ENCODE measurements at places on chromosomes 5 and 9.

DNA sequence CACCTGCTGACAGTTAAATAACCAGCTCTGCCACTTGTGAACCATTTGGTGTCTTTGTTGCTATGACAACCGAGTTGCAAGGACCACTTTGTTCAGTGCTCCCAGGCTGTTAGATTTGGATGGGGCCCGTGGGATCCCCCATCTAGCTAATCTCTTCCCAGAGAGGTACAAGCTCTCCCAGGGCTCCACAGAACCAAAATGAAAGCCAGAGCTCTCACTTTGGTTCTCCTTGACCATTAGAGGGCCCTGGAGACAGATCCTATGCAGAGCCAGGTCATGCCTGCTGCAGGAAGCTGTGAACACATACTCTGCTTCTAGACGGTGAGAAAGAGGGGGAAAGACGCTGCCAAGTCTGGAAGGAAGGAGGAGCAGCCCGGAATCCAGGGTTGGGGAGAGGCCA lies 224.6 kb downstream of the GABBR2 start:
- DNase-seq = no peak

- no peak for DNase-seq
Measured at GRCh38 chr5:110977915-110978314, 93.6 kb upstream of the TSLP start.

- DNase-seq = no peak
Measured at GRCh38 chr5:170538096-170538465, 34.3 kb downstream of the KCNIP1 start.

DNA sequence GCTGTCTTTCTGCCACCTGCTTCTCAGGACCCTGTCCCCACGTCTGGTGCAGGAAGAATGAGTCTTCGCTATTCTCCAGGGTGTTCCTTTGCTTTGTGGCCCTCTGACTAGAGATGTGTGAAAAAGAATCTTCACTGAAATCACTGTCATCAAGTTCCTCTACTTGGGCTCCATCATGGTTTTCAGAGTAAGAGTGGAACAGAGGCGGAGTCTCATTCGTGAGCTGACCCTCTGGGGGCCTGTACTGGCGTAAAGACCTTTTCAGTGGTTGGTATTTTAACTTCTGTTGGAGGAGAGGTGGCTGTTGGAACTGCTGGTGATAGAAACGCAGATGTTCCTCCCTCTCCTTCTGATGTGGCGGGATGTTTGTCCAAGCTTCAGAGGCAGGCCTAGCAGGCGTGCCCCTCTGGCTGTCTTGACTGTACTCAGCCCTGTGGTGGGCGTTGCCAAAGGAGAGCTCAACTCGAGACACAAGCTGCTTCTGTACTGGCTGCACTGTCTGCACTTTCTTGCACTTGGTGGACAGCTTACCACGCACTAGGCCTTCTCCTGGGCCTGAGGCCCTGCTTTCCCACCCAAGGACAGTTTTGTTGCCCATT lies 72.0 kb downstream of the KIF24 start:
- DNase-seq = no peak

GRCh38 chr5:180815293-180815917 lies 12.8 kb upstream of the MGAT1 start:
- DNase-seq = no peak

- DNase-seq = no peak
Measured at GRCh38 chr5:65512170-65512937, 30.6 kb upstream of the ADAMTS6 start.

DNA sequence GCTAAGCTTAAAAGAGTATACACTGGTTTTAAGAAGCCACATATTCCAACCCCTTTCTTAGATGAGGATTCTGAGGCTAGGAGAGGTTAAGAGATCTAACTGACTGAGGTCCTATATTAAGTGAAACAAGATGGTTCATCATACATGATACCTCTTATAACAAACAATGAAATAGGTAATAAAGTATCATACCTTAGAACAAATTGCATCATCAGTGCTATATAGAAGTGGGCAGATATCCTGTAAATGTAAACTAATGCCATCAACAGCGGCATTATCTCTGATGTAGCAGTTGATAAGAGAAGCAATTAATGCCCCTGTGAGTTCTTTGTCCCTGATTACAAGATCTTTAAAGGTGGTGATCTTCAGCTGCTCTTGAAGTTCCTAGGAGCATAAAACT lies 60.5 kb downstream of the NUP155 start:
- DNase-seq = no peak

GRCh38 chr5:35038891-35039290 lies 8.9 kb downstream of the AGXT2 start:
- DNase-seq = no peak
